ENCODE measurements at places on chromosomes 2 and 18.
A peak's percentile ranks its signal among the peaks of the same experiment; 100 is the strongest.

DNA sequence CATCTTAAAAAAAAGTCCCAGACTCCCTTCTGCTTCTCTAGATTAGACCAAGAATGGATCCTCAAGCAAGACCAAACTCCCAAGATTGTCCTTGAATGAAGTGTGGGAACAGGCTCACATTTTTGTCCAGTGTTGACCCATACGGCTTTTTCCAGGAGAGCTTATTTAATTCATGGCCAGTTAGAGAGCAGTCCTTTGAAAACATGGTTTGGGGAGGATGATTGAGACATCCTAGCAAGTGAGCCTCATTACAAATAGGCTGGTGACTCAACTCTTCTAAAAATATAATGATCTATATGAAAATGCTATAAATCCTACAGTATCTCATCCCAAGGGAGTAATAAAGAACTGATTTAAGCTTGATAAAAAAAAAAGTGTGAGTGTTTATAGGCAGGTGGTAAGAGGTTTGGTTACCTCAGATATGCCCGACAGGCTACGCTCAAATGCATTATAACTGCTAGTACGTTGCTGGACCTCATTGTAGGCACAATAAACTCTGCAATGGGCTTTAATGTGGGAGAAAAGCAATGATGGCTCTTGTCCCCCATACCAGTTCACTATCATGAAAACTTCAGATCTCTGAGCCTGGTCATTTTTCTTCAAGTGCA, 17.0 kb downstream of the ANKRD29 start:
- no peak for DNase-seq

DNA sequence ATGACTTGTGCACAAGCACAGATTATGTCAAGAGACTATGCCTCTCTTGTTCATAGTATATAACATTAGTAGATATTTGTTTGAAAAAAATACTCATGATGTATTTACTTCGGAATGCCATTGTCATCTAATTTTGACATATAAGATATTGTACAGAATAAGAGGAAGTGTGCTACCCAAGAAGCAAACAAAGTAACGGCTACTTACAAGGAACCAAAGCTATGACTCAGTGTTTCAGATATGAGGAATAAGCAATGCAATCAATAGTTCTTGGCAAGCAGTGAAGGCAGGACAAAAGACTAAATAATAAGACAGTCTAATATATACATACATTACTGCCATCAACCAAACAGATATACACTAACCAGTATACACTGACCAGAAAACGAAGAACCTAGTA, 256.3 kb downstream of the CCDC178 start:
- DNase-seq = no peak

DNA sequence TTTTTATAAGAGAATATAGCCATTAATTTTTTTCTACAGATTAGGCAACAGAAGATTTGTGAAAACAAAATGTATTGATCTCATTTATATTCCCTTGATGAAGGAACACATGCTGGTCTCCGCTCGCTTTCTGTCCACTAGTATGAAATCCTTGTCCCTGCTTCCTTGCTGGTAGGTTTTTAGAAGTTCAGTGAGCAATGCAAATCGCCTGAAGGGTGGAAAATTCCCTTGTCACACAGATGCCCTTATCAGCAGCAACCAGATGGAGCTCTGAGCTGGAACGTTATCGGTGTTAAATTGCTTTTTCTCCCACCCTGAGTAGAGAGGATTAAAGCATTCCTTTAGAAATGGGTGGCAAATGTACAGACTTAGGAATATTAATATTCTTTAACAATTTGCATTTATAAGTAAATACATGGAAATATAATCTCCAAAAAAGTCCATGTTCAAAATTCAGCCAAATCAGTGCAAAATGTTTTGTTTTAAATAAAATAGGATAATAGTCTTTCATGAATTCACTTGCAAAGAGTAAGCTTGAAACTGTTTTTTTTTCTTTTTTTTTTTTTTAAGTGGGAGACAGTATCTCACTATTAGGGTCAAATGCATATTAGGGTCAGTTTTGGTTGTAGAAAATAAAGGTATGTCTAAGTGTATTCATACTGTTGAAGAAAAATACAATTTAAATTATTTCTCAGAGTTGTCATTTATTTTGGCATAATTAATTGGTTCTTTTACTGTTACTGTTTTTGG, 164.0 kb upstream of the MYO3B start:
- DNase-seq = no peak

- DNase-seq = peak; percentile 22
Observed at GRCh38 chr18:50836521-50836957, 16.7 kb upstream of the MRO start.

- no peak for DNase-seq
Observed at GRCh38 chr2:223181561-223181960, 129.6 kb downstream of the KCNE4 start.

- peak; percentile 77 for DNase-seq
Observed at GRCh38 chr18:59041819-59042815, 97.6 kb upstream of the SEC11C start.

- DNase-seq = peak; percentile 83
Observed at GRCh38 chr2:28296243-28296642, 96.4 kb upstream of the FOSL2 start.

DNA sequence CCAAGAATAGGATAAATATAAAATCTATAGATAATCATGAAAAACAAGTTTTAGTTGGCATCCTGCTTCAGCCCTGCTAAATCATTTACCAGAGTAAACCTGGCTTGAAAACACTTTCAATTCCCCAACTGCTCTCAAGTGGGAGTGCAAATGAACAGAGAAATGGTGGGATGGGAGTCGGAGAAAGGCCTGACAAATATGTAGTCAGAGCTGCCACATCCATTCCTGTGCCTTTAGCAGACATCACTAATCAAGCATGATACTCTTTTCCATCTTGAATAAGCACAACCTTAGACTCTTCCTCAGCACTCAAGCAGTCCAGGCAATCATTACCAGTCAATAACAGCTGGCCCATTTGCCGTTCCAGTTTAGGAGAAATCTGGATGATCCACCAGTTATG, 101.3 kb downstream of the ANKRD44 start:
- no peak for DNase-seq

- DNase-seq = no peak
Observed at GRCh38 chr2:54763636-54764291, 40.3 kb downstream of the EML6 start.

DNA sequence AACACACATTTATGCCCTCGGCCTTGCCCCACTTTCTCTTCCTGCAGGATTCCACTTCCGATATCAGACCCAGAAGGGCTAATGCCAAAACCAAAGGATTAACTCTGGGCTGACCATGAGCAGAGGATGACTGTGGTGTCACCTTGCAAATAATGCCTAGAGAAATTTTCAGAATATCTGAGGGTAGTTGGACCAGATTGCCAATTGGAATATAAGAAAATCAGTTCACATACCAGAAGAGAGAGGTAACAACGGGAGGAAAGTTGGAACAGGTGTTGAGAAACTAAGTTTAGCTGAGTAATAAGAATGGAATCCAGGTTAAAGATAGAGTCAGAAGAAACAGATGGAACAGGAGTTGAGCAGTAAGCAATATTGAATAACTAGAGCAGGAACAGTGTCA, 232.7 kb upstream of the UBE2E3 start:
- DNase-seq = no peak

DNA sequence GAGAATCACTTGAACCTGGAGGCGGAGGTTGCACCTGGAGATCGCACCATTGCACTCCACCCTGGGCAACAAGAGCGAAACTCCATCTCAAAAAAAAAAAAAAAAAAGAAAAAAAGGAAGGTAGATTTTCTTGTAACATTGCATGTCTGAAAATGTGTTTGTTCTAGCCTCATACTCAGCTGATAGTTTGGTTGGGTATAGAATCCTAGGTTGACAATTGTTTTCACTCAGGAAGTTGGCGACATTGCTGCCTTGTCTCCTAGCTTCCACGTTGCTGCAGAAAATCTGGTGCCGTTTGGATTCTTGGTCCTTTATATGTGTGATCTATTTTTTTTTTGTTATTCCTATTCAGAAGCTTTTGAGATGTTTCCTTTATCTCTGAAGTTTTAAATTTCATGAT, 4.7 kb downstream of the ING5 start:
- no peak for DNase-seq

DNA sequence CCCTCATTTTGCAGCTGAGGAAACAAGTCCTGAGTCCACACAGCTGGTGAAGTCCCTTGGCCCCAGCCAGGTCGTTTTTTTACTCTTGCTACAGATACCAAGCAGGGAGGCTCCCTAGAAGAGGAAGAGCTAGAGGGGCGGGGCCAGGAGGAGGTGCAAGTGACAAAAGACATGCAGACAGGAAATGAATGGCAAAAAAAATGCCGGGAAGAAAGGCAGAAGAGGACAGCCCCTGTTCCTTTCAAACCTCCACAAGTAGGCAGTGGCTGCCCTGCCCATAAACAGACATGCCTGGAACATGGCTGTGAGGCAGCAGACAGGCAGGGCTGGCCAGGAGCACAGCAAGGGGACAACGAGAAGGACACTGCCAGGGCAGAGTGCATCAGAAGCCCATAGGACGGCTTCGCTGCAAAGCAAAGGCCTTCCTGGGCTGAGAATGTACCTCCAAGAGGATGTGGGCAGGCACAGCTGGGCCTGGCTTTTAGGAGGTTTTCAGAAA, 108.7 kb downstream of the ZBTB7C start:
- DNase-seq = no peak

GRCh38 chr2:96890726-96891385, 21.0 kb upstream of the SEMA4C start:
- no peak for DNase-seq

GRCh38 chr2:70336552-70336951, 34.7 kb upstream of the FAM136A start:
- DNase-seq = no peak

DNA sequence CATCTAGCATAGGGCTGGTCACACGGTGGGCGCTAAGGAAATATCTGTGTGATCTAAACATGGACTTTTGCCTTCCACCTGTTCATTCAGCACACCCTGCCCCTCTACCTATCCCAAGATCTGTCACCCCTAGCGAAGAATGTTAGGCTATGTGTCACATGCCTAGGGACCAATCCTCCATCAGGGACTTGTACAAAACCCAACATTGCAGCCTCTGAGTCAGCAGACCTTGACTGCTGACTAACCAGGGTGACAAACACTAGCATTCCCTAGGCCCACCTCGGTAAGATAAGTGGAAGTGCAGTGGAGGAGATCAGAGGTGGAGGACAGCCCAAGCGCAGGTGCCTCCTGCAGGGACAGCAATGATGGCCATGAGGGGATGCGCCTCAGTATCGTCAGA, 99.2 kb downstream of the SOX11 start:
- no peak for DNase-seq

DNA sequence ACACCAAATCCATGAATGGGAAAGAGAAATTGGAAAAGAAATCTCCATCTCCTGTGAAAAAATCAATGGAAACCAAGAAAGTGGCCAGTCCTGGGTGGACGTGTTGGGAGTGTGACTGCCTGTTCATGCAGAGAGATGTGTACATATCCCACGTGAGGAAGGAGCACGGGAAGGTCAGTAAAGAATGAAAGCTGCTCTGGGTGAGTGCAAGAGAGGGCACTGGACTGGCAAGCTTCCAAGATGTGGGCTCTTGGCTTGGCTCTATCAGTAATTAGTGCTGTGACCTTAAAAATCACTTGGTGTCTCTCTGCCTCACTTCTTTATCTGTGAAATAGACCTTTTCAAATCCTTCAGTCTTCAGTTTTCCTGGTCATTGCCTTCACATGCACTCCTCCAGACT, 89.0 kb downstream of the ZNF532 start:
- DNase-seq = no peak

GRCh38 chr18:13617826-13618515, 108.4 kb downstream of the FAM210A start:
- no peak for DNase-seq

DNA sequence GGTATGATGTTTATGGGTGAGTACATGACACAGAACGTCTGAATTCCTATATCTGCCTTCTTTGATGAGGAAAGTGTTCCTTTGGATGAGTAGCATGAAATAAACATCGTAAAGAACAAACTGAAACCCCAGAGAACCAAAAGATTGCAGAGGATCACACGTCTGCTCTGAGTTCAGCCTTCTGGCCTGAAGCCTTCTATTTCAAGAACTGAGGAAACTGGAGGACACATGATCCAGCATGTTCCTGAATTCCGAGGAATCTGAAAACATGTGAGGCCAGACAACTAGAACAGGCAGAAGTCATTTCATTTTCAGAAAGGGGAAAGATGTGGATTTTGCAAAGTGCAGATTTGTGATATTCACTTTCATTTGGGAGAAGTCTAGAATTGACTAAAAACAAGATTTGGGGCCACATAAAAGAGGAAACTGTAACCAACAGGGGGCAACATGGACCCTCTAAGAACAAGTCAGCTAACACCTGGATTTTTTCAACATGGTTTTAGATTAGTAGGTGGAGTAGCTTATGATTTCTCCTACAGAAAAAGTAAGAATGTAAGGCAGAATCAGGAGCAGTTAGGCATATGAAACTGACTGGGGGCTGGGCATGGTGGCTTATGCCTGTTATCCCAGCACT, 8.3 kb downstream of the SULT6B1 start:
- no peak for DNase-seq

- peak; percentile 18 for DNase-seq
Observed at GRCh38 chr2:215427585-215427984, 8.3 kb downstream of the FN1 start.

- DNase-seq = peak; percentile 92
Observed at GRCh38 chr2:65377556-65378192, 54.7 kb downstream of the SPRED2 start.

DNA sequence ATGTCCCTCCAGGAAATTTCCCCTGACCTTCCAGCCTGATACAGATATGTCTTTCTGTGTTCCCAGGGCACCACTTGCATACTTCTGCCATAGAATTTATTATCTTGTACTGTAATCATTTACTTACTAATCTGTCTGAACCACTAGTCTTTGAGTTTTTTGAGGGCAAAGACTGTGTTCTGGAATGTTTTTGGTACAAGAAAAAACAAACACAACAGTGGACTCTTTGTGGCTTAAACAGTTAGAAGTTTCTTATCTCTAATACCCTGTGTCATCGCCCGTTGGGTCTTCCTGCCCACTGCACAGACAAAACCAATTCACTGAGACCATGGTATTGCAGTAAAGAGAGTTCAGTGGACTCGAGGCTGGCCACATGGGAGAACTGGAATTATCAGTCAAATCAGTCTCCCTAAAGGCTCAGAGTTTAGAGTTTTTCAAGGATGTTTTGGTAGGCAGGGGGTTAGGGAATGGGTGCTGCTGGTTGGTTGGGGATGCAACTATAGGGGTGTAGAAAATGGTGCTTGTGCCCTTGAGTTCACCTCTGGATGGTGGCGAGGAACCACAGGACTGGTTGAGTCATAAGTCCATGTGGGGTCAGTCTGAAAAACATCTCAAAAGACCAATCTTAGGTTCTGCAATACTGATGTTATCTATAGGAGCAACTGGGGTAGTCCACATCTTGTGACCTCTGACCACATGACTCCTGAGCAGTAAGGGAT, 20.3 kb downstream of the RALB start:
- DNase-seq = no peak

- no peak for DNase-seq
Observed at GRCh38 chr2:146949400-146949799, 895.4 kb upstream of the ACVR2A start.

GRCh38 chr2:203893840-203894239, 26.3 kb downstream of the CTLA4 start:
- peak; percentile 32 for DNase-seq

GRCh38 chr2:5561006-5561405, 131.2 kb upstream of the SOX11 start:
- peak; percentile 2 for DNase-seq
